ENCODE measurements at places on chromosomes 5 and 9.

DNA sequence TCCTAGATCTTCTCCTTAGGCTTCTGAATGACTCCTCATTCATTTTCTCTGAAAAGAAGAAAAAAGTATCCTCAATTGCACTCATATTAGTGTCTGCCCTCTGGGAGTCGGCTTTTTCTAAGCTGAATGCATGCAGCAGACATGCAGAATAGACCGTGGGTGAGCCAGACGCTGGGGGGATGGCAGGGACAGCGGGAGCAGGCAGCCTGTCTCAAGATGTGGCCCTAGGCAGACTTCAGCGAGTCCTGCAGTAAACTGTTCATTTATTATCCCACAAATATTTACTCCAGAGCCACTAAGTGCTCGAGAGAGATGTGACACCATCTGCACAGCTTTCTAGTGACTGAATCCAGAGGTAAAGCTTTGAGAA lies 164.9 kb upstream of the RAI14 start:
- DNase-seq = no peak

DNA sequence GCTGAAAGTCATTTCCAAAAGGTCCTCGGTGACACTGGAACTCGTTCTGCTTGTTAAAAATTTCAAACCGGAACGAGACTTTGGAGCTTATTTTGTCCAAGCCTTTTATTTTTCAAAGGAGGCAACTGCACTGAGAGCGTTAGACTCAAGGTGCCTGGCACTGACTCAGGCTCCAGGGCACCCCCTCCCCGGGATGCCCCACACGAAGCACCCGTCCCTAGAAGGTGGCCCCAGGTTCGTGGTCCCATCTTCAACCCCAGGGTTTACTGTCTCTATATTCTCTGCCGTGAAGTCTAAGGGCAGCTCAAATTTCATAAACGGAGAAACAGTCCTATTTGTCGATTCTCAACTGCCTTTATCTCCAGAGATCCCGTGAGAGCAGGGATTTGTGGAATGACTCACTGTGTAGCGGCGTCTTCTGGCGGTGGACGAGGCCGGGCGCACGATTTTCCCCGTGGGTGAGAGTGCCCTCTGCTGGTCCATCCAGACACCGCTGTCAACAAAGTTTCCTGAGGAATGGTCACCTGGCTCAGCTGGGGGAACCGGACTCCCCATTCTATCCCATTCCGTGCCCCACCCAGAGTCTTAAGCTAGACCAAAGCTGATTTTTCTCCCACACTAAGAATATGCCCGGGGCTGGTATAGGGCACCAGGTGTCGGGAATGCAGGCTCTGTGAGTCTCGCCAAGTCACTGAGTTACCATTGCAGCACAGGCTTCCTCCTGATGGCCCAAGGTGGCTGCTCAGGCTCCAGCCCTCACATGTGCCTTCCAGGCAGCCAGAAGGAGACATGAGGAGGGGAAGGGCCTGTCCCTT lies 27.1 kb upstream of the SLC6A19 start:
- peak; percentile 49 for DNase-seq

DNA sequence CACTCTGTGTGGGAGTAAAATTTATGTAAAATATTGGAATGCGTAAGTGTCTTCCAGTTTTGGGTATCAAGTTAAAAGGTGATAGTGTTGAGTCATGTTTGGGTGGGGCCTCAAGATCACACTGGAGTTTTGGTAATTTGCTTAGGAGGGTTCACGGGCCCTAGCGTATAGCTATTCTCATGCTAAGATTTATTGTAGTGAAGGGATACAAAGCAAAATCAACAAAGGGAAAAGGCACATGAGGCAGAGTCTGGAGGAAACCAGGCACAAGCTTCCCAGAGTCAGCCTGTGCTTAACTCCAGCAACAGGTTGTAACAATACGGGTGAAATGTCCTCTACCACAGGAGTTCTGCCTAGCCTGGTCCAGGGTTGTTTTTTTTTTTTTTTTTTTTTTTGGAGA lies 20.2 kb downstream of the HSPA4 start:
- DNase-seq = no peak

GRCh38 chr9:70003901-70004714 lies 39.5 kb upstream of the MAMDC2 start:
- no peak for DNase-seq

GRCh38 chr5:91352831-91353695 lies 30.1 kb downstream of the ARRDC3 start:
- no peak for DNase-seq

GRCh38 chr5:54093861-54094260 lies 216.5 kb downstream of the ARL15 start:
- no peak for DNase-seq

GRCh38 chr9:14156046-14156445 lies 157.9 kb downstream of the NFIB start:
- DNase-seq = no peak

- no peak for DNase-seq
Measured at GRCh38 chr5:139926797-139927503, 116.1 kb downstream of the NRG2 start.

- DNase-seq = no peak
Measured at GRCh38 chr5:119347574-119347973, 8.2 kb upstream of the TNFAIP8 start.

- DNase-seq = no peak
Measured at GRCh38 chr9:88753691-88754367, 218.9 kb downstream of the NXNL2 start.

GRCh38 chr9:14471041-14471440 lies 157.1 kb upstream of the NFIB start:
- no peak for DNase-seq

DNA sequence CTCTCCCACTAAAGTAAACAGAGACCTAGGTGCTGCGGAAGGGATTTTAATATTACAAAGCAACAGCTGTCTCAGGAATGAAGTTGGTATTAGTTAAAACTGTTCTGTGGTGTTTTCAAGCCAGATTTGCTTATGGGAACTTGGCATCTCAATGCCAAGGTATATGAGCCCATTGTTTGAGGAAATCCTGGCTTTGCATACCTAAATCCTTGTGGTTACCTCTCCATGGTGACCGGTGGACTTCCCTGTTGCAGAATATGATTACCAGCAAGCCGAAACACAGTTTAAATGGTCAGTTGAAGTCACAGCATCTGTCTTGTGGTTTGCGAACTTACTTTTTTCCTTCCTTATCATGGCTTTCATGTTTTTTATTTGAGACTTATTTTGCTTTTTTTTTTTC lies 62.3 kb upstream of the TXNDC8 start:
- no peak for DNase-seq

DNA sequence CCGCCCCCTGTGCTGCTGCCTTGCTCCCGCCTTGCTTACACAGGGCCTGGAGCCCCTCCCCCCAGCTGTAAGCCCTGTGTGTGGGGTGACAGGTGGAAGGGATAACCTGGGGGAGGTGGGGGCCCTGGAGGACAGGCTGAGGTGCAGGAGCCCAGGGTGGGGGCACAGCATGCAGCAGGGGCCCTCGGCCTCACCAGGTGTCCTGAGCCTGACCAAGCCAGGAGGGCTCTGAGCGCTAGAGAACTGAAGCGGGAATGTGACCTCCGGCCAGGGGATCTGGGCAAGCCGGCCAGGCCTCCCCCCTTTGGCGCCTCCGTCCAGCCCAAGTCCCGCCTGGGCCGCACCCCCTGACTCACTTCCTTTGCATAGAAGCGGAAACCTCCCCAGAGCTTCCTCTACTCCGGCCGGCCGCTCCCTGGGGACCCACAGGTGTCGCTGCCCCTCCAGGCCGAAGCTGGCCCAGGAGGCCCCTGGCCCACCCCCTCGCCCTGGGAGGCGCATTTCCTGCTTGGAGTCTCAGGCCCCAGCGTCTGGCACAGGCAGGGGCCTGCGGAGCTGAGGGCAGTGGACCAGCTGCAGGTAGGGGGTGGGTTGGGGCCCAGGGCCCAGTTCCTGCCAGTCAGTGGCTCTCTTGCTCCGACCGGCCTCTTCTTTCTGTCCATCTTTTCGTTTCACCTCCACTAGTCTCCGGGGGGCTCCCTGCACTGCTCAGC lies at the start of gene TOR4A:
TSS of gene TOR4A (plus strand) at position 398 of the 713 bp plus-strand sequence. CDS start 964 bp downstream, outside the sequence.
- no peak for DNase-seq

DNA sequence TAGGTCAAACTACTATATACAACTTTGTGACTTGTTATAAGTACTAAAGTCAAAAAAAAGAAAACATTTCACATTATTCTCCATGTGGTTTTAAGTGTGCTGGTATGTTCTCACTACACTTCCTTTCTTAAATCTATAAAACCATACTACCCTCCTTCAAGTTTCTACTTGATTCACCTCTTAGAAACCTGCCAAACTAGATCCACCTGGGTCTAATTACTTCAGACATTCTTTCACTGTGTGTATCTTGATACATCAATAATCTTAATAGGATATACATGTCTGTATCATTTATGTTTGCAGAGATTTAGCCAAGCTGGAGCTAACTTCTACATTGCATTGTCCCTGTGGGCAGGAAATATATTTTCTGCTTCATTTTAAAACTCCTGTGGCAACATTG lies 1012.6 kb downstream of the EFNA5 start:
- no peak for DNase-seq

- DNase-seq = no peak
Measured at GRCh38 chr5:22598796-22599195, 254.3 kb downstream of the CDH12 start.

DNA sequence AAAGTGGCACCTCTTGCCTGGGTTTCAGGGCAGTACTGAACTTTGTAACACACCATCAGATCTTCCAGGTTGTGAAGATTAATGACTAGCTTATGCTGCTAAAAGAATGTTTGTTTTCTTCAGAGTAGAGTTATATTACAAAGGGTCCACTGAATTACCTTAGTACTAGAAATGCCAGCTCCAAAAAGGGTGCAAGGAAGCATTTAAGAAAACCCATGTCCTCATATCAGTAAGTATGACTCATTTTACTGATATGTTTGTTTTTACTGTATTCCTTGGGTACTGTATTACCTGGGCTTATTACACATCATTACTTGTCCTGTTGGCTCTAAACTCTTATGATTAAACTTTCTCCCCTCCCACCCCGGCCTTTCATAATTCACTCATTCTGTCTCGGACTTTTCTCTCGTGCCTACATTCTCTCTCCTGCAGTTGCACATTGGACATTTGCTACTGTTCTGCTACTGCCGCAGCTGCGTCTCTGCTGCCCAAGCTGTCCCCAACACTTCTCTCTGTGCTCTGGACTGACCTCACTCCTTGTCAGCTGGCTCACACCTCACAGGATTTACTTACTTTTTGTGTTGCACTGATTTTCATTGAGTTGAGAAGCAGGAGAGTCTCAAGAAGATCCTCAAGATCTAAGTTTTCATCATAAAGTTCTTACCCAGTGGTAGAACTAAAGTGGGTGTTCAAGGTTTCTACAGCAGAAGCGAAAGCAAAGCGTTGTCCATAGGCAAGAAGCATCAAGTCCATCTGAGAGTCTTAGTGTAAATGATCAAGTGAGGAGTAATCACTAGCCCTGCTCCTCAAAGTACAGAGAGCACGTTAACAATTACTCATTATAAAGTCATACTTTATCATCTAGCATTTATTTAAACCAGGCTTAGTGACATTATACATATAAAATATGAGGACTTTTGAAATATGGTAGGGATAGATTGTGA lies 53.2 kb upstream of the C9orf72 start:
- DNase-seq = no peak

- no peak for DNase-seq
Measured at GRCh38 chr5:156623381-156624040, 226.6 kb upstream of the PPP1R2B start.

GRCh38 chr5:133869519-133870335 lies 98.7 kb downstream of the C5orf15 start:
- no peak for DNase-seq

GRCh38 chr5:77898385-77898784 lies 122.2 kb upstream of the TBCA start:
- DNase-seq = no peak

GRCh38 chr5:95962785-95963184 lies 1.1 kb upstream of the ELL2 start:
- no peak for DNase-seq

DNA sequence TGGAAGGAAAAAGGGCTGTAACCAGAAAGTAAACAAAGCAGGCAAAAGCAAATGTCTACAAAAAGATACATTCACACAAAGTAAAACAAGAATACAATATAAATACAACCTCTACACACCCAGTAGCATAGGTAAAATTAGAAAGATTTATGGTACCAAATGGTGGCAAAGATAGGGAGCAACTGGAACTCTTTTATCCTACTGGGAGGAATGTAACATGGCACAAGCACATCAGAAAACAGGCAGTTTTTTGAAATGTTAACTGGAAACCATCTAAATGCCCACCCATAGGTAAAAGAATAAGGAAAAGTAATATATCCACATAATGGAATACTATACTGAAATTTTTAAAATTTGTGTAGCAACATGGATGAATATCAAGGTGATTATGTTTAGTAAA lies 8.7 kb upstream of the ARL14EPL start:
- no peak for DNase-seq

DNA sequence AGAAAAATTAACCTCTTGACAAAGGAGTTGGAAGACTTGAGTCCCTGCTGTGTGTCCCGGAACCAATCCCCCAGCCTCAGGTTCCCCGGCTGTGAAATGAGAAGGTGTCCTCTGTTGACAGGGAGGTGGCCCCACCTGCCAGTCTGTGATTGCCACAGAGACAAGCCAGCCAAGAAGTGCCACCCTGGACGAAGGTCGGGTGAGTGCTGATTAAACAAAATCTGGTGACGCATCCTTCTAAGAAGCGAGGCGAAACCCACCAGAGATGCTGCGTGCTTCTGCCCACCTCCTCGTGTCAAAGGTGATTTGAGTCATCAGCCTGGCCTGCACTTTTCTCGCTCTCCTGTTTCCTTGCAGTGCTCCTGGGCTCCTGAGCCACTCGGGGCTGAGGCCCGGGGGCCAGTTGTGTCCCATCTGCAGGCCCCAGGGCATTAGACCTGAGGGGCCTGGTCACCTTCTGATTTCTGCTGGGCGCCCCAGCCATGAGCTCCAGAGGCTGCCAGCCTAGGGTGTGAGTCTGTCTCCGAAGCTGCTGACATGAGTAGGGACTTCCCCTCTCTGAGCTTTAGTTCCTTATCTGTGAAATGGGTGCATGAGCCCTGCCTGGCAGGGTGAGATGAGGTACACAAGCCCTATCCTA lies 28.7 kb downstream of the NEK6 start:
- no peak for DNase-seq

DNA sequence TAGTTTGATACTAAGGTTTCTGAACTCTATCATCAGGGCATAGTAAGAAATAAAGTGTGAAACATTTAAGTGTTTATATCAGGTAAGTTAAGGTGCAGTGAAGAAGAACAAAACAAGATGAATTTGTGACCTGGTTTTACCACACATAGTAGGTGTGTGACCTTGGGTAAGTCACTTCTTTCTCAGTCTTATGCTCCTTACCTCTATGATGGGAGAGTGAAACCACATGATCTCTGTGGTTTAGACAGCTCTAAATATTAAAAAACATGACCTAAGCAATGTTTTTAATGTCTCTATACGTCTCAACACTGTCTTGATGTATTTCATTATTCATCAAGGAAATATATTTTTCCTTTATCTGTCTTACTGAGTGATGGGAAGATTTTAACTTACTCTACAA lies 629.6 kb upstream of the DMAC1 start:
- no peak for DNase-seq

DNA sequence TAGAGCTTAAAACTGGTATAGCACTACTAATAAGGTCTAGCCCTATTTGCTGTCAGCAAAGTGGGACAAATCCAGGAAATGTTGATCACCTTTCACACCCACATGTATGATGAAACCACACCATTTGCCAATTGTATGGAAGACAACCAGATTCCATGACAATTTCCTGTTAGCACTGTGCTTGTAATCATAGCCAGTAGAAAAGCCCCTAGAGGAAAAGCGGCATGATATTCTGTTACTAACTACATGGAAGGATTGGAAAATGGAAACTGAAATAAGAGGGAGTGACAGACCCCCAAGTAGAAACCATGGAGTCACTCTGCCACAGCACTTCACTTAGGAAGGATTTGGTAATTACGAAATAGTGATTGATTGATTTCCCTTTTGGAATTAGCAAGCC lies 923 bp downstream of the SPATA6L start:
- DNase-seq = peak; percentile 40

- no peak for DNase-seq
Measured at GRCh38 chr5:83957188-83957587, 236.5 kb upstream of the HAPLN1 start.

All from DMS153 (cell line).